ENCODE measurements at places on chromosomes 3 and 15.

DNA sequence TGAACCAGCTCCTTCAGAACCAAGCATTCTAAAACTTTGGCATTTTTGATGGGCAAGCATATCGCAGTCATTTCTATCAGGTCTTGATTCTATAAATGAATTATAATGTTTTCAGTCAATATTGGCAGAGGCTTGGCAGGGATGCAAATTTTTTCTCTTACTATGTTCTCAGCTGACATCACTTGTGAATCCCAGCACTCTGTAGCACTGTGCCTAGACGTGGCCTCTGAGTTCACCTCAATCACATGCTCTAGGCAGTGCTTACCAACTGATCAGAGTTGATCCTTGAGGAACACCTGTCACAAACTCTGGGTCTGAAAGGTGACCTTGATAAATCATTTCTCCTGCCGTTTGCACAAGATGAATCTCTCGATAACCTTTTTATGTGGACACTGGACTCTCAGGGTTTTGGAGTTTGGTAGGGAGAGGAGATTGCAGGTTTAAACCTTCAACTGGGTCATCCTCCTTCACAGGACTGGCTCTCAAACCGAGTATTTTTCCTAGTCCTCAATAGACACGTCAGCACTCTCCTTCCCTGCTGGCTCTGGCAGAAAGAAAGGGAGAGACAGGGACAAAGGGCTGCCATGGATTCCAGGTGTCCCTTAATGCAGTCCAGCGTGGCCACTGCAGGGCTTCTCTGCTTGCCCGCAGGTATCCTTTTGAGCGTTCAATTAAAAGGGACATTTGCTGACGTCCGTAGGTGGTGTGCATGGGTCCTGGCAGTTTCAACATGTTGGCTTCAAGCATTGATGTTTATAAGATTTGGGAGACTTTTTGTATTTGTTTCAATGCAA lies 222.3 kb upstream of the CMC1 start:
- no peak for DNase-seq

DNA sequence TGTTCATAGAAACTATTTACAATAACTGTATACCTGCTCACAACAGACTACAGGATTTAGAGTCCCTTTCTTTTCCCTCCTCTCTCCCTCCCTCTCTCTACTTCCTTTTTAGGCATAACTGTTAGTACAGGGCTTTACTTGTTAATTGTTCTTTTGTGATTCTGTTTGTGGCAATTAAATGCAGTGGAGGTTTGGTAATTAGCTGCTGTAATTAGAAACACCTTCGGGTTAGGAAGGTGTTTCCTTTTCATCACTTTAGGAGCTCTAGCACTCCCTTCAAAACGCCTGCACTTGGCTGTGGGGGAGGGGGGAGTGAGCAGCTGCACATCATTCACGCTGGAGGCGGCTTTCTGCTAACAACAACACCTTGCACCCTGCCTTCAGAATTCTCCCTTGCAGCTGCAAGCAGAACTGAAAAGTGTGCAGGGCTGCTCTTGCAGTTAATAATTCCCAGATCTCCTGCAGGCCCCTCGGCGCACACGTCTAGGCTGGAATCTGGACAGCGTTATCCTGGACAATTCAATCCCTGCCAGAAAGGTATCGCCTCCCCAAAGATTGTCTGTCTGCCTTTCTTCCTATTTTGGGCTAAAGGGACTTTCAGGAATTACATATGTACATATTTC lies 242.6 kb upstream of the RGMA start:
- peak; percentile 1 for DNase-seq

GRCh38 chr3:109994853-109995252 lies 657.5 kb upstream of the DPPA4 start:
- DNase-seq = no peak

DNA sequence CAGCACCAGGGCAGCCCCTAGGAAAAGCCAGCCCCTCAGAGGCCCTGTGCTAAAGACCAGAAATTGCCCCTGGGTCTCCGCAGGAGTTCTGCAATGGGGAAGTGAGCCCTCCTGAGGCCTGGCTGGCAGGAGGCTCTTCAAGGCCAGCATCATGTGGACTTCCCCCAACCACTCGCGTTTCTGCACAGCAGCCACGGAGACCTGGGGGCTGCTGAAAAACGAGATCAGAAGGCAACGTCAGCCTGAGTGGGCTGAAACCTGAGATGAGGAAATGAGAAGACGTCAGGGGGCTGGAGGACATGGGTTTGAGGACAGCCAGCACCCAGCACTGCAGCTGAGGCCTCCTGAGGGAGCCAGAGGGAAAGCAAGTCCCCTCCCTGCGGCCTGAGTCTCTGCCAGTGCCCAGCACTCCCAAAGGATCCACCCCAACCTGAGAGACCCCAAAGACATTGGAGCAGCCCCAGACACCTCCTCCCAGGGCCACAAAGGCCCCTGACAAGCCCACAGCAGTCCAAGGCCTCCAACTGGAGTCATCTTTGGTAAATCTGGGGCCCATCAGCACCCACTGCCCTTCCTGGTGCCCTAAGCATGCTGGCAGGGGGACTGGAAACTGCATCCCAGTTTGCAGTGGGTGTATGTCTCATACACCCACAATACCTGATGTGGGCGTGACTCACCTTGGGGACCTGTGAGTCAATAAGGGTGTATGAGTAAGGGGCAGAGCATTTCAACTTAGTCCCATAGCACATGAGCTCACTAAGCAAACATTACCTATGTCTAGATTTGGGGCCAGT lies 29.2 kb upstream of the CYP11A1 start:
- no peak for DNase-seq

DNA sequence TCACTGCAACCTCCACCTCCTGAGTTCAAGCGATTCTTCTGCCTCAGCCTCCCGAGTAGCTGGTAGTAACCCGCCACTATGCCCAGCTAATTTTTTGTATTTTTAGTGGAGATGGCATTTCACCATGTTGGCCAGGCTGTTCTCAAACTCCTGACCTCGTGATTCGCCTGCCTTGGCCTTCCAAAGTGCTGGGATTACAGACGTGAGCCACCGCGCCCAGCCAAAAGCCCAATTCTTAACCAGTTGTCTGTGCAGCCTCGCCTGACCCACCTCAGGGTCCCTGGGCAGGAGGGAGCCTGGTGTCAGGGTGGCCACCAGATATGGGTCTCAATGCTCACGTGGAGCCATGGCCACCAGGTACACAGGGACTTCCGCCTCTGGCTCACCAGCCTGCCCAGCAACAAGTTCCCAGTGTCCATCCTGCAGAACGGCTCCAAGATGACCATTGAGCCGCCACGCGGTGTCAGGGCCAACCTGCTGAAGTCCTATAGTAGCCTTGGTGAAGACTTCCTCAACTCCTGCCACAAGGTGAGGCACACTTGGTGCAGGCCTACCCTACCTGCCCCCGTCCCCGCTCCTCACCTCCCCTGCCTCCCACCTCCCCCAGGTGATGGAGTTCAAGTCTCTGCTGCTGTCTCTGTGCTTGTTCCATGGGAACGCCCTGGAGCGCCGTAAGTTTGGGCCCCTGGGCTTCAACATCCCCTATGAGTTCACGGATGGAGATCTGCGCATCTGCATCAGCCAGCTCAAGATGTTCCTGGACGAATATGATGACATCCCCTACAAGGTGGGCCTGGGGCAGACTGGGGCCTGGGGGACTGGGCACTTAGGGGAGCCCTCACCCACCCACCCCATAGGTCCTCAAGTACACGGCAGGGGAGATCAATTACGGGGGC lies 48.6 kb downstream of the SEMA3G start:
- DNase-seq = no peak

DNA sequence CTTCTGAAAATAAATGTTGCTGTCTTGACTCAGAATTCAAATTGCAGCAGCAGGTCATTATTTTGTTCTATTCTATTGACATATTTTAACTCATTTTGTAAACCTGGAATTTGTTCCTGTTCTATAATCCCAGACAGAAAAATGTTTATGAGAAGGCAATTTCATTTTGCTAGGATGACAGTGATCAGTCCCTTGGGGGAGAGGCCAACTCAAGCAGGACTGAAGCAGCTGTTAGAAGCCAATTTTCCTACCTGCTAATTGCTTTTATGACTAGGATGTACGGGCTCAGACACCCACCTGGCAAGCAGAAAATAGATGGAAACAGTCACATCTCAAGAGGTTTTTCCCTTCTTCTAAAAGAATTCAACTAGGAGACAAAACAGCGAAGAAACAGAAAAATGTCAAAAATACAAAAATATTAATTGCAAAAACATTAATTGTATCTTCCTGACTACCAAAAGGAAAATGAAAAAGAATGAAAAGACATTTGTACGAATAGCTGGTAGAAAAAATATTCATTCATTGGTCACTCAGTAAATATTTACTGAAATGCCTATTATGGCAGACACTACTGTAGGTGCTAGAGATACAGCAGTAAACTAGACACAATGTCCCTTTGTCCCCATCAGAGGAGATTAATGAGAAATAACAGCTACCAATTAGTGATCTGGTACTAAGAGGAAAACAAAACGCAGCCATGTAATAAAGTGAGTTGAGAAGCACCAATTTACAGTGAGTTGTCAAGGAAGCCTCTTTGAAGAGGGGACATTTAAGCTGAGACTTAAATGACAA lies 73.5 kb downstream of the PEAK1 start:
- DNase-seq = no peak

- DNase-seq = no peak
Measured at GRCh38 chr3:133274477-133274876, 125.4 kb upstream of the BFSP2 start.

DNA sequence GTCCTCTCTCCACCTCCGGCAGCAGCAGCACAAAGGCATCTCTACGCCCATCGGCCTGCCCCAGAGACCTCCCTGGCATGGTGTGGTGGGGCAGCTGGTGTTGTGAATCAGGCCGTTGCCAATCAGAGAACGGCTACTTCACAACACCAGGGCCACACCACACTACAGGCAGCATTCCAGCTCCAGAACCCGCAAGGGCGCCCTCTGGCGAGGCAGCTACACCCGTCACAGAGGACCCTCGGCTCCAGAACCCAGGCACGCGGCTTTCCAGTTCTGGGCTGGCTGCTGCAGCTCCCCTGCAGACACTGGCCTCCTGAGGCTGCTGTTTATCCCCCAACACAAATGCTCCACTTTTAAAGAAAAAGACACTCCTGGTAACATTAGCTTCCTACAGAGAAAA lies 127.5 kb upstream of the TOPAZ1 start:
- no peak for DNase-seq

DNA sequence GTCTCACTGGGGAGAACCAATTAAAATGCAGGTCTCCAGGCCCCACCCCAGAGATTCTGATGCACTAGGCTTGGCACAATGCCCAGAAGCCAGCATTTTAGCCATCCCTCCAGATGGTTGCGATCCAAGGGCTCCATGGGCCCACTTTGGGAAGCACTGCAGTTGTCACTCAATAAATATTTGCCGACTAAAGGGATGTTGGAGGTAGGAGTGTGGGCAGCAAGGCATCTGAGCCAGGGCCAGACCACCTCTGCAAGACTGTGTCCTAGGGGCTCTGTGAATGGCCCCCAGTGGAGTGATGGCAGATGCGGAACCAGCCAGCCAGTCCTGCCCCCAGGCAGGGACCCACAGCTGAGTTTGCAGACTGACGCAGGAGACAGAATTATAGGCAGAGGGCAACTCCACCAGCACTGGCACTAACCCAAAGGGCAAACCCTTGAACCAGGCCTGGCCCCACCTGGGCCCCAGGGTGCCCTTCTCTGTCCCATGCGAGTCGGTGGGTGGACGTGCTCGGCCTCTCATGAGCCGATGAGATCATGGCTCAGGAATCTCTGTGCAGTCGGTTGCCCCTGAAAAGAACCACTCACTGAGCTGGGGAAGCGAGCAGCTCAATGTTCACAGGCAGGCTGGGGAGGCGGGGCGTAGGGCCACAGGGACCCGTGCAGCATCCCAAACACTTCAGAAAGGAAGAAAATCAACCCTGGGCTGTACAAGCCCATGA lies 49.7 kb downstream of the SEMA5B start:
- DNase-seq = peak; percentile 80

DNA sequence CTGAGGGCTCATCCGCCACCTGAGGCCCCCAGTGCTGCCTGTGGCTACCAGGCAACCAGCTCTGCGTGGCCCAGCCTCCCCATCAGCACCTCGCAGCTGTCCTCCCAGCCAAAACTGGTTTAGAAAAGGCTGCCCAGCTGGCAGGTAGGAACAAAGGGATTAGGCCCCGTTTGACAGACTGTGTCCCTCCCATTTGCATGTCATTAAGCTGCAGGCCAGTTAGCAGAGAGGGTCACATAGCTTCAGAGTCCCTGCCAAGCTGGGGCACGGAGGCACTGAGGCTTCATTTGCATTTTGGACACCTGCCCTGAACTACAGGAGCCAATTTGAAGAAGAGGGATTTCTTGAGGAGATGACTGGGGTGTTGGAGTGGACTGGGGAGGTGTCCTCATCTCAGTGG lies 177.9 kb downstream of the TLE3 start:
- DNase-seq = no peak

GRCh38 chr3:171254315-171254714 lies 205.9 kb downstream of the TNIK start:
- no peak for DNase-seq

GRCh38 chr15:100667405-100668347 lies 65.3 kb downstream of the ASB7 start:
- DNase-seq = no peak

DNA sequence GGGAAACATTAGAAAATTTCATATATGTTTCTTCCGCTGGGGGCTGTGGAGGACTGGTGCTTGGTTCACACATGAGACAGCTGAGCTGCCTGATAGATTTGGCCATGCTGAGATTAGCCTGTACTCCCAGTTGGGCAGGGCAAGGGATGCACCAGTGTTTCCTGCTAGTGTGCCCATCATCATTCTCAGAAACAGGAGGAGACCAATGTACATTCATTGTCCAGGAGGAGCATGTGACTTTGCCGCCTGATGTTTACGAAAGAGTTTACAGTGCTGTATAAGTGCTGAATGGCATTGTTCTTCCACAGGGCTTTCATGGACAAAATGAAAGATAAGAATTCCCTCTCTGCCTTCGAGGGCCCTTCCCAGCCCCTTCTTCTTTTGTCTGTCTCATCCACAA lies 311.1 kb upstream of the THBS1 start:
- no peak for DNase-seq

GRCh38 chr3:157487339-157487738 lies 15.9 kb downstream of the VEPH1 start:
- no peak for DNase-seq

- no peak for DNase-seq
Measured at GRCh38 chr3:16071206-16071605, 103.3 kb upstream of the GALNT15 start.

GRCh38 chr3:95037927-95038326 lies 975.1 kb downstream of the NSUN3 start:
- DNase-seq = no peak

DNA sequence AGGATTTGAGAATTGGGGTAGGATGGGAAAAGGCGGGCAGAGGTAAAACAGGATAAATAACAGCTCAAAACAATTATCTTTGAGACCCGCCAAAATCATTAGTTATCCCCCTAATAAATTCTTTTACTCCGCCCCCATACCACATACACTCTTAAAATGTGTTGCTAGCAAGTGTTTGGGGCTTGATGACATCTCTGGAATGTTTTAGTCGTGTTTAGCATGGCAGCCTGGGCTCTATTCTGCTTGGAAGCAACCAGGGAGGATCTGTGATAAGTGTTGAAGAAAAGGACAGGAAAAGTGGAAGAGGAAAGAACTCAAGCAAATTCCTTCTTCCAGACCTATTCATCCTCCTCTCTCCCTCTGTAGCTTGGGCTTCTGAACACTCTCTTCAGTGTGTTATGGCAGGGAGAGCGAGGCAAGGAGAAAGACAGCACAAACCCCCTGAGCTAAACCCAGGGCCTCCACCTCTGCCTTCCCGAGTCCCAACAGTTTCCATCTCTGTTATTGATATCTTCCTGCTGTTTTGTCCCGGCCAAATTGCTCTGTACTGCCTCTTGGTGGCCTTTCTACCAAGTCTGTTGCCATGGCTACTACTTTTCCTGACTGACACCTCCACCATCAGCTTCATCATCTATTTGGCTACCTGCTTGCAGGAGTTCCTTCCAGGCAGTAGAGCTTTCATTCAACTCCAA lies 135.8 kb downstream of the RPL22L1 start:
- no peak for DNase-seq

GRCh38 chr3:105343991-105344390 lies 22.7 kb upstream of the ALCAM start:
- DNase-seq = no peak

Measured in NCI-H1694 treated with DMSO at 0.1 percent for 48 hours (cell line).